A549 treated with Hydrocortisone at 1 μM for 4 hours (cell line): ENCODE measurements at places on chromosomes 7 and 10. TPM values are rescaled to one million over a fixed set of nuclear protein-coding genes. Genes with fewer than 3 reads are reported as not detected.

Gene NRBF2
- 19.1 to 23.6 TPM (median 20.6 TPM) in 5 replicates for total RNA-seq

Gene ZNF736
- total RNA-seq: 0.06 to 0.07 TPM in 2 of 5 replicates, not detected in the others

Gene NKX1-2
- 0.03 TPM in 4 of 5 replicates, not detected in the other for total RNA-seq

Gene LIPF
- 0.06 TPM in 1 of 5 replicates, not detected in the others for total RNA-seq

Gene GPNMB
- 2.7 to 3.6 TPM (median 3.1 TPM) in 5 replicates for total RNA-seq

Gene LRMDA
- total RNA-seq: 3.6 to 5.1 TPM (median 4.4 TPM) in 5 replicates

Gene ORAI2
- total RNA-seq: 28.7 to 33.4 TPM (median 31.9 TPM) in 5 replicates

Gene MASTL
- total RNA-seq: 16.5 to 21.9 TPM (median 18.7 TPM) in 5 replicates

Gene DENND2A
- total RNA-seq: 0.39 to 0.98 TPM (median 0.76 TPM) in 5 replicates

Gene SPDYE3
- total RNA-seq: not detected in 5 replicates

Gene ABCB1
- 0.02 to 0.29 TPM (median 0.11 TPM) in 5 replicates for total RNA-seq

Gene SYNPO2L
- total RNA-seq: 0.03 to 0.30 TPM (median 0.08 TPM) in 3 of 5 replicates, not detected in the others

Gene IMMP2L
- total RNA-seq: 16.3 to 21.6 TPM (median 18.7 TPM) in 5 replicates

Gene CCL24
- not detected in 5 replicates for total RNA-seq

Gene OR2A42
- not detected in 5 replicates for total RNA-seq

Gene ABCB4
- total RNA-seq: not detected in 5 replicates

Gene LYZL2
- not detected in 5 replicates for total RNA-seq

Gene INA
- 19.1 to 24.4 TPM (median 19.5 TPM) in 5 replicates for total RNA-seq

Gene HOXA5
- total RNA-seq: 4.1 to 5.9 TPM (median 4.2 TPM) in 5 replicates

Gene AVPI1
- 82.5 to 134 TPM (median 124 TPM) in 5 replicates for total RNA-seq

Gene SLC39A12
- not detected in 5 replicates for total RNA-seq

Gene CLCN1
- 0.03 to 0.07 TPM (median 0.03 TPM) in 3 of 5 replicates, not detected in the others for total RNA-seq

Gene NPC1L1
- total RNA-seq: 0.05 to 0.11 TPM (median 0.08 TPM) in 5 replicates
